ENCODE measurements at places on chromosomes 5 and 9.

GRCh38 chr5:147426640-147427327 lies 83.1 kb downstream of the DPYSL3 start:
- no peak for DNase-seq

DNA sequence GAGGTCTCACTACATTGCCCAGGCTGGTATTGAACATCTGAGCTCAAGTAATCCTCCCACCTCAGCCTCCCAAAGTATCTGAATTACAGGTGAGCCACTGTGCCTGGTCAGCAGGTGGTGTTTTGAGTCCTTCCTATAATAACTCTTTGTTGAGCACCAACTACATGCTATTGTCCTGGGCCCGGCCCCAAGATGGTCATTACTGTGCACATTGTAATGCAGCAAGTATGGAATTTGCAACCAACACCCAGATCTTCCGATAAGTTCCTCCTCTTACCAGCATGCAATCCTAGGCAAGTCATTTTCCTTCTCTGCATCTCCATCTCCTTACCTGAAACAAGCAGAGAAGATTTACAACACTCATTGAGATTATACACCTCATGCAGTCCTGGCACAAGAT lies 510.3 kb upstream of the KLF4 start:
- DNase-seq: peak; percentile 19

GRCh38 chr9:32378496-32378895 lies 5.9 kb upstream of the ACO1 start:
- peak; percentile 80 for DNase-seq

- peak; percentile 79 for DNase-seq
These were observed 475.7 kb upstream of the TNC start for GRCh38 chr9:115593587-115594091.

All from EH (cell line).